Activated CD8-positive, alpha-beta memory T cell treated with anti-CD3 and anti-CD28 coated beads for 48 hours (primary cell): ENCODE measurements at places on chromosomes 6 and 20.

DNA sequence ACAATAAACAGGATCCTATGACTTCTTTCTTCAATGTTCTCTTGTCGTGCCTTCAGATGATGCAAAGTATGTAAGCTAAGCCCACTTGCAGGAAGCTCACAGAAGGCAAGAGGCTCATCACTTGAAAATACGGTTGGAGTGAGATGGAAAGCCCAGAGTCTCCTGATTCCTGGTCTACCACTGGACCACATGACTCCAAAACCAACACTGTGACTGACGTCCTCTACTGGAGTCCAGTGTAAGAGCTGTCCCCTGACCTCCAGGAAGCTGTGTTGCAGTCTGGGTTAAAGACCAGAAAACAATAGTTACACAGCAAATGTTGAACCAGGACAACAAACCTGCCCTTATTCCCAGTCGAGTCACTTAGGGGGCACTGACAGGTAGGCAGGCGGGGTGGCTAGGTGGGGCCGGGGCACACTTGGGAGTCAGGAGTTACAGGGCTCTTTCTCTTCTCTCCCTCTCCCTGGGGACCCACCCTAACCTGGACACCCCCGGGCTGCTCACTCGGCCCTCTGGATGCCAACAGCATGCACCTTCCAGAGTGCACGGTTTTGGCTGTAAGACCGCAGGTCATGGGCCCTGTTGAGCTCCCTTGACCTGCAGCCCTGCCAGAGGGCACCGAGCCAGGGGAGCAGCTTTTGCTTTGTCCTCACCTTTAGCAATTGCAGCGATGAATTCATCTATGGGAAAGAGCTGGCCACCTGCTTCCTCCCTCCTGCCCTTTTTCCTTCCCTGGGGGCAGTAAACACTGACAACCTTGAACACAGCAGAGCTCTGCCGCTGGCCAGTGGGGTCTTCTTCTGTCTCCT, 7.4 kb downstream of the PCK1 start:
- DNase-seq: no peak

GRCh38 chr20:47735412-47736400, 49.6 kb downstream of the SULF2 start:
- no peak for DNase-seq

DNA sequence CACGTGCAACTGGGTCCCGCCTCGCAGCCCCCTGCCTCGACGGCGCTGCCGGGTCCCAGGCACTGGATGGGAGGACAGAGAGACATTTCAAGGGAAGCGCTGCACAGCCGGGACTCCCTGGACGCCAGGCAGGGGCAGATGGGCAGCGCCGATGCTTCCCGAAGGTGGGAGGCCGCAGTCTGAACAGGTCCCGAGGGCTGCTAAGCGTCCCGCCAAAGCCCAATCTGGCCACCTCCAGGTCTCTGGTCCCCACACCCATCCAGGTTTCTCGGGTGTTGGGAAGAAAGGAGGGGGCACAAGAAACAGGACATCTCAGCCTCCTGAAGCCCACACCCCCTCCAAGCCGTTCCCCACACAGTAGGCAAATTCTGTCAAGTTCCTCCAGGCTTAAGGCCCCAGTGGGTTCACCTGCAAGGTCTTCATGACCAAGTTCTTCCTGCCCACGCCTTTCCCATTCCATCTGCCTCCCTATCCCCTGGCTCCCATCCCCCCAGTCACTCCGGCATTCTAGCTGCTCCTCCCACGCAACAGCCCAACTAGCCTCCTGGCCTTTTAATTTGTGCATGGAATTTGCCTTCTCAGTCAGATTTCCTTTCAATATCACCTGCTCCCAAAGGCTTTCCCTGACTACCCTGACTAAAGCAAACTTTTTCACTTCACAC, 5.4 kb upstream of the CPXM1 start:
- no peak for DNase-seq

DNA sequence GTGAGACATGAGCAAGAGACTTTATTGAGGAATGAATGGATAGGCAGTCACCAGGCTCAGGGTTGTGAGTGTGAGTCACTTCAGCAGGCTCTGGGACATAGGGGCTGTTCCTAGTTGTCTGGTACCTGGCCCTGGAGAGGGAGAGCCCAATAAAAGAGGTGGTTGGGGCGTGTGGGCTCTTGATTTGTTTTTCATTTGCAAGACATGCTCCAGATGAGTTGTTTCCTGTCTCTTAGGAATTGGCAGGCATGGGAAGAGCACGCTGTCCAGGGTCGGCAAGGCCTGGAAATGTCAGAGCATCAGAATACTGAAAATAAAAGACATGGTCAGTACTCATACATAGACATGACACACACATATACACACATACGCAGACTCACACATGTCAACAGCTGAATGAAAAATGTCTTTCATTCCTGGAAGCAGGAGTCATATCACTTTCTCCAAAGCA, 166.3 kb upstream of the SULF2 start:
- DNase-seq: no peak

DNA sequence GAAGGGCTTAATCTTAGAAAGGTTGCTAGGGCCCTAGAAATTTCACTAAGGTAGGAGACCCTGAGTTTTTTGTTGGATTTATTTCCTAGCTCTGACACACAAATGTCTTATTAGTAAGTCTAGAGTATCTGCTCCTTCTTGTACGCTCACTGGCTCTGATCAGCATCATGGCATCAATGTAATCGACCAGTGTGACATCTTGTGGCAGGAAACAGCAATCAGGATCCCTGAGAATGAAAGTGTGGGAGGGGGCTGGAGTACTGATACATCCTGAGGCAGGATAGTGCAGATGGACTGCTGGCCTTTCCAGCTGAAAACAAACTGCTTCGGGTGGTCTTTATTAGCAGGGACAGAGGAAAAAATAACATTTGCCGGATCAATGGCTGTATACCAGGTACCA, 10.0 kb upstream of the CST7 start:
- DNase-seq: no peak

GRCh38 chr6:17354700-17355403, 38.5 kb upstream of the CAP2 start:
- DNase-seq: no peak

DNA sequence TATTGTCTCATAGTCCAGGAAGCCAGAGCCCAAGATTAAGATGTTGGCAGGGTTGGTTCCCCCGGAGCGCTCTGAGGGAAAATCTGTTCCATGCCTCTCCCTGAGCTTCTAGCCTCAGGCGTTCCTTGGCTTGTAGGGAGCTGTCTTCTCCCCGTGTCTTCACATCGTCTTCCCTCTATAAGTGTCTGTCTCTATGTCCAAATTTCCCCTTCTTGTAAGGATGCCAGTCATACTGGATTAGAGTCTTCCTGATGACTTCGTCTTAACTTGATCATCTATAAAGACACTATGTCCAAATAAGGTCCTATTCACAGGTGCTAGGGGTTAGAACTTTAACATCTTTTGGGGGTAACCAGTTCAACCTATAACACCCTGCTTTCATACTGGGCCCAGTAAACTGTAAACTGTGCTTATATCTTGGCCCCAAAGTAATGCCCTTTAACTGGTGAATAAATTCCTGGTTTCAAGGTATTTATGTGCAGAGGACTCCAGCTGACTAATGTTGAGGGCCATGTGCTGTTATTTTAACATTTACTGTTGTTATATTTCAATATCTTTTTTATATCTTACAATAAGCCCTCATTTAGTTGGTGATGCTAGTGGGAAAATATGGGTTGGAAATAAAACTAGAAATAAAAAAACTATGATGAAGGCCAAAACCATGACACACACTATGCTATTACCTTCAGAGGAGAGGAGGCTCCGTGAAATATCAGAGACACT, 101.7 kb upstream of the IYD start:
- no peak for DNase-seq

DNA sequence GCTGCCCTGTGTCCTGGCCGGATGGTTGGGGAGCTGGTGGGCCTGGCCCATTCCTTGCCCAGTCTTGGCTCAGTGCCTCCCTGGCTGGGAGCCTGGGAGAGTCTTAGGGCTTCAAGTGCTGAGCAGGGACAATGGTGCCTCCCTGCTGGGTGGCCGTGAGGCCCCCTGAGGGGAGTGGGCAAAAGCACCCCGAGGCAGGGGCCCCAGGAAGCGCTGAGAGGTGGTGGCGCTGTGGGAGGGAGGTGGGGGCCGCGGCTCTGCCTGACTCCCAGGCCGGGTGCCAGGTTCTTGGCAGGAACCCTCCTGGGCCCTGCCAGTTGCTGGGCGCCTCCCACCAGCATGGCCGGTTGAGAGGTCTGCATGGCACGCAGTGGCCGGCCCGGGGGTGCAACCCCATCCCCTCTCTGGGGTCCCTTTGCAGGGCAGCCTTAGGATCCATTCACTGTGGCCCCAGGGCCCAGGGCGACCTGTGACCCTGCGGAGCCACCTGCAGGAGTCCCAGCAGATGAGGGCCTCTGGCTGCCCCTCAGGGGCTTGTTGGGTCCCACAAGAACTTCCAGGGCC, 9.2 kb upstream of the RPS21 start:
- no peak for DNase-seq

GRCh38 chr20:16710781-16711180, 19.0 kb upstream of the SNRPB2 start:
- DNase-seq: no peak

GRCh38 chr20:57680934-57681914, 28.6 kb downstream of the PMEPA1 start:
- no peak for DNase-seq
